ENCODE measurements at places on chromosomes 4 and X. TPM values are rescaled to one million over a fixed set of nuclear protein-coding genes. Genes with fewer than 3 reads are reported as not detected.

FHL1 gene
- polyA plus RNA-seq = 88.1 TPM

- DNase-seq = no peak
Measured at GRCh38 chr4:109199585-109199984, 102.9 kb downstream of the COL25A1 start.

DNA sequence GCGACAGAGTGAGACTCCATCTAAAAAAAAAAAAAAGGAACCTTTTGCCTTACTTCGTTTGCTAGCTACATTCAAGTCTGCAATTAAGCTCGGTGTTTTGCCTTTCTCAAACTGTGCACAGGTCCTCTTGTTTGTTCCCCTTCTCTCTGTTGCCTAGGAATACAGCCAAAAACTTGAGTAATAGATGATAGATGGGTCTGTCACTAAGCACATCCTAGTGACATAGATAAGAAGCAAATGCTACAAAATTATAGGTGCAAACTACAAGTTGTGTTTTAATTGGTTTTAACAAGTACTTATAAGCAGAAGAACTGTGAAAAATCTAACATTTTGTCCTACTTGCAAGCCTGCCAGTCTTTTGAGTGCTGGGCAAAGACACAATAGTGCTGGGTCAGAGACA lies 95.2 kb downstream of the SNCA start:
- no peak for DNase-seq

FAM9B gene
- polyA plus RNA-seq = 0.11 TPM

DNA sequence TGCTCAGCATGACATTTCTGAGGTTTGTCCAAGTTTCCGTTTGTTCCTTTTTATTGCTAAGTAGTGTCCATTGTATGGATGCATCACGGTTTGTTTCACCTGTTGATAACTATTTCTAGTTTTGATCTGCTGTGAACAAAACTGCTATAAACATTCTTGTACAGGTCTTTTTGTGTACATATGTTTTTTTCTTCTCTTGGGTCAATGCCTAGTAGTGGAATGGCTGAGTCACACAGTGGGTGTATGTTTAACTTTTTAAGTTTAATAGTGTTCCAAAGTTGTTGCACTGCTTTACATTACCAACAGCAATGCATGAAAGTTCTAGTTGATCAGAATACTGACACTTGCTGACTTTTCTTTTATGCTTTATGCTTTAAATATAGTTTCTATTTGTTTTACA lies 76.7 kb downstream of the MAOB start:
- DNase-seq = no peak

GRCh38 chrX:57652705-57653104 lies 27.4 kb downstream of the NLRP2B start:
- no peak for DNase-seq

DNA sequence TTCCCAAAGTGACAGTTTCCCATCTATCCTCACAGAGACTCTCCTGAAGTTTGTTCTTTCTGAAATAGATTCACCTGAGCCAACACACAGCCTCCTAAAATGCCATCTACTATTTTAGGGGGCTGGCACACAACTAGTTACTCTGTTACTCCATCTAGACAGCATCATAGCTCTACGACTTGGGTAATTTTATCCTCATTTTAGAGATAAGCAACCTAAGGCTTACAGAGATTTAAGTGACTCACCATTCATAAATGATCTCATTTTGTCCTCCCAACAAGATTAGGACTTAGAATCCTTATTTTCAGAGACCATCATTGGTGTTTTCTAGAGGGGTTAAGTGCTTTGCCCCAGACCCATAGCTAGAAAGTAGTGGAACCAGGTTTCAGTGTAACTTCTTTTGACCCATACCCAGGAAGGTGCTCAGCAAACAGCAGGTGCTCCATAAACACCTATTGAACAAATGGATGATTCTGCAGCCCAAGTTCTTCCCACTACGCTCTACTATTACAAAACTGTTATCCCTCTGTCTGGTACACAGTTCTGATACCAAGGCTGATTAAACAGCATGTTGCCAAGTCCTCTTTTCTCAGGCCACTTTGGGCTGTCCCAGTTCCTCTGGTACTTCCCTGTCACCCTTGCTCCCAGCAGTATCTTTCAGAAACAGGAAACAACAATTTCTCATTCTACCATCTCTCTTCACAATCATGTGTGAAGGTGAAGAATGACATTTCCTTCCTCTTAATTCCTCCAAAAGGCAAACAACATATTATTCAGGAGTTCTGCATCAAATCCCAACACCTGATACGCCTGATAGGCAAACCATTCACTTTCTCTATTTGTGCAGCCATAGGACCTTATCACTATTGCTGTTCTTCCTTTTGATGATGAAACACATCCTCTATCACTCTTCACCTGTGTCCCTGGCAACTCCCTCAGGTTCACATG lies 304.7 kb upstream of the TAPT1 start:
- no peak for DNase-seq

- DNase-seq = no peak
Measured at GRCh38 chr4:186536285-186536684, 19.1 kb downstream of the MTNR1A start.

LRIT3 gene
- 0.59 TPM for polyA plus RNA-seq

Measured in thymus (tissue), 14 donors.